ENCODE measurements at places on chromosomes 5 and 9.

DNA sequence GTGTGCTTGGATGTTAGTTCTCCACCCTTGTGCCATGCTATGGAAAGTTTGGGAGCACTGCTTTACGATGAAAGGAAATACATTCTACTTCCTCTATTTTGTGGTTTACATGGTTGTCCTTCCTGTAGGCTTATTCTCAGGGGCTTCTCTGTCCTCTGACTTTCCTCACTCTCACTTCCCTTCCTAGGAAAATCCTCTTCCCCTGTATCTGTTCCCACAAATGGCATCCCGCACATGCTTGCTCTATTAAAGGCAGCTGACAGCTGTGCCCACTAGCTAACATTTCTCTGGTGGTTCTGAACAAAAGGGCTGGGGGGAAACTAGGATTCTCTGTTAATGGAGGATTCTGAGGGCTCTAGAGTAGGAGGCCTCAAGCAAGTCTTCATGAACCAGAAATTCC lies 52.4 kb downstream of the FAM170A start:
- DNase-seq: no peak

DNA sequence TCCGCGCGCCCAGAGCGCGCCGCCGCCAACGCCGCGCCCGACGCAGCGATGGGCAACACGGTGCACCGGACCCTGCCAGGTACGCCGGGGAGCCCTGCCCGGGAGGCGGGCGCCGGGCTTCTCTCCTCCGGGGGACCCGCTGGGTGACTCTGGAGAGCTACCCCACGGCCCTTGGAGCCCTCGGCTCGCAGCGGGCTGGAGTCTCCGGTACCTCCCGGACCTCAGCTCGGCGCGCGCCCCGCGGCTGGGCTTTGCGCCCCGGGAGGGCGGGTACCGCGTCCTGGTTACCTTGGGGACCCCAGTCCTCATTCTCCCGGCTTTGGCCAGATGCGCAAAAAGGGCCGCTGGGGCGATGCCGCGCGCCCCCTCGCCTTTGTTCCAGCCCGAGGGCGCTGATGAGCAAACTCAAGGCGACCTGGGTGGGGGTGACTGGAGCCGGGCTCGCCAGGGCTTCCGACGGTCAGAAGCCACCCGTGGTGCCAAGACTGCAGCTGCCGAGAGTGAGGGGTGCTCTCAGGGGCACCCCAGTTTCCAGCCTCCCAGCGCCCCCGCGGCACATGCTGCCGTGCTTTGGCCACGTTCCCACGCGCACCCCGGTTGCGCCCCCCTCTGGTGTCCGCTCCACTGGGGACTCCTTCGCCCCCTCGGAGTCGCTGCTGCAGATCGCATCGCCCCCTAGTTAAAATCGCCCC lies 442 bp downstream of the NEURL1B start:
- DNase-seq: no peak

DNA sequence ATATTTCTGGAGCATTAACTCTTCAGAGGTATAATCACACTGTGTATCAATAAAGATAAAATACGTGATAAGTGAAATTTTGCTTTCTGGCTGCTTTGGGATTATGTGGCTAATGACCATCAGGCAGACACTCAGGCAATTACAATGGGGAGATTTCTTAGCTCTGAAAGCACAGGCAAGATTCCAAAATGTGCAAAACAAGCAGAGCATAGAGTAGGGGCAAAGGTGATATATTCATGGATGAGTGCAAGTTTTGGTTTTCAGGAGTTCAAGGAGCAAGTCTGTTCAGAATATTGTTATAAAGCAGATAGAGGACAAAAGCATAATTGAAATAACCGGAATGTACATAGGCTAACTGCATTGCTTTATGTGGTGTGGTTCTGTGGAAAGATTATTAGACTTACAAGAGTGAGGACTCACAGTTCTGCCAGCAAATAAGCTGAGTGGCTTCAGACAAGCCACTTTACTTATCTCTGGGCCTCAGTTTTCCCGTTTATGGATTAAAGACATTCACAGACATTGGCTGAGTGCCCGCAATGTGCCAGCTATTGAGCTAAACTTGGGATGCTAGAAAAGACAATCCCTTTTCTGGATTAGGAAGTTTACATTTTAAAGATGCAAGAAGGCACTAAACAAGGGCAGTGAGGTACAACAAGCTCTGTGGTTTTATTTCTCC lies 945.6 kb upstream of the ARRDC3 start:
- no peak for DNase-seq

- DNase-seq: no peak
These were observed 9.6 kb downstream of the EPB41L4B start for GRCh38 chr9:109311286-109311685.

DNA sequence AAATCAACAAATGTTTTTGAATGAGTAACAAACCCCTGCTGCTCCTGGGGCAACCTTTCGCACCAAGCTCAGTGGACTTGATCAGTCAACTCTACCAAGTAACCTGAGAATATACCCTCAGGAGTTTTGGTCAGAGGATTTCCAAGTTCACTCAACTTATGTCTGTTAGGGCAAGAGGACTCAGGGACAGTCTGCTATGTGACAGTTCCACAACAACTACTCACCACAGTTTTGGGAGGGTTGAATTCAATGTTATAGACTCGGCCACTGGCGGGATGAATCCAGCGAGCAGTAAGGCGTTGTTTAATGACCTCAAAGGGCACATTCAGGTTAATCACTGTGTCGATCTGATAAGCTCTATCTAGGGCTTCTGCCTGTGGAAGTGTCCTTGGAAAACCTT lies 22.1 kb downstream of the AK3 start:
- no peak for DNase-seq

DNA sequence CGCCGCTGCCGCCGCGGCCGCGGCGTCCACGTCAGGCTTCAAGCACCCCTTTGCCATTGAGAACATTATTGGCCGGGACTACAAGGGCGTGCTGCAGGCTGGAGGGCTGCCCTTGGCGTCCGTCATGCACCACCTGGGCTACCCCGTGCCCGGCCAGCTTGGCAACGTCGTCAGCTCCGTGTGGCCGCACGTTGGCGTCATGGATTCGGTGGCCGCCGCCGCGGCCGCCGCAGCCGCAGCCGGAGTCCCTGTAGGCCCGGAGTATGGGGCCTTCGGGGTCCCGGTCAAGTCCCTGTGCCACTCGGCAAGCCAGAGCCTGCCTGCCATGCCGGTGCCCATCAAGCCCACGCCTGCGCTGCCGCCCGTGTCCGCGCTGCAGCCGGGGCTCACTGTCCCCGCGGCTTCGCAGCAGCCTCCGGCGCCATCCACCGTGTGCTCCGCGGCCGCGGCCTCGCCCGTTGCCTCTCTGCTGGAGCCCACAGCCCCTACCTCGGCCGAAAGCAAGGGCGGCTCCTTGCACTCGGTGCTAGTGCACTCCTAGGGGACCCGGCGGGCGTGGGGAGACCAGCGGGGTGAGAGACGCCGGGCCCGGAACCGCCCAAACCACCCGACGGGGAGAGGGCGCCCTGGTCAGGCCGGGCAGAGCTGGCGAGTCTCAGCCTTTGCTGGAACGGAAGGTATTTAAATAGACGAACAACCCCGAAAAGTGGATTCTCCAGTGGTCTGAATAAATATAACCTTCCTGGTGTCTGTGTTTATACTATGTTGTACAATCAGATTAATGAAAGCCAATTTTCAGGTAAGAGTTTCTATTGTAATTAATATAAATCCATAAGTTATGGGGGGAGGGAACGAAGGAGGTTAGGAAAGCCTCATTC lies 1.2 kb downstream of the FOXB2 start:
- DNase-seq: no peak

GRCh38 chr9:14945351-14945750 lies 35.1 kb upstream of the FREM1 start:
- DNase-seq: no peak

DNA sequence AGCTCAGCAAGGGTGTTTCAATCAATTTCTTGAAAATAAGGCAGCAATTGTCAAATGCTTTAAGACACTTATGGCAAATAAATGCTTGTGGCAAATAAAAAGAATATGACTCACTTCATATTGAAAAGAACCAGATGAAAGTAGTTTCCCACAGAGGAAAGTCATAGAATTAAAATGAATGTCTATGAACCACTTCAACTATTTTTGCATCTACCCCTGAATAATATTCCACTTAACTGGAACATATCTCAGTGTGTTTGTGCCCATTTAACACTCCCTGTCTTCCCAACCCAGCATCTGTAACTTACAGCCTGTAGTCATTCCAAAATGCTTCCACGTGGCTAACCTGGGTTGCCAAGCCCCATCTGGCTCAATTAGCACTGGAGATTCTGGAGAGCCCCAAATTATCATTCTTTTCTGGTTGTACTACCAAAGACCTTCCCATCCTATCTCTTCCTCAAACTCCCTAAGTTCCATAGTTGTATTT lies 84.7 kb downstream of the FEM1C start:
- no peak for DNase-seq

GRCh38 chr9:73151653-73152542 lies at the start of gene ANXA1:
ANXA1 (plus strand) TSS chr9:73151865; CDS start chr9:73158536, 6,671 bp downstream.
- peak; percentile 78 for DNase-seq

- DNase-seq: no peak
These were observed 171.9 kb downstream of the COMMD10 start for GRCh38 chr5:116256717-116257116.

GRCh38 chr9:93558503-93558902 lies 17.9 kb upstream of the PHF2 start:
- DNase-seq: no peak

- DNase-seq: no peak
These were observed 86.6 kb upstream of the FAM120A start for GRCh38 chr9:93364734-93365426.

DNA sequence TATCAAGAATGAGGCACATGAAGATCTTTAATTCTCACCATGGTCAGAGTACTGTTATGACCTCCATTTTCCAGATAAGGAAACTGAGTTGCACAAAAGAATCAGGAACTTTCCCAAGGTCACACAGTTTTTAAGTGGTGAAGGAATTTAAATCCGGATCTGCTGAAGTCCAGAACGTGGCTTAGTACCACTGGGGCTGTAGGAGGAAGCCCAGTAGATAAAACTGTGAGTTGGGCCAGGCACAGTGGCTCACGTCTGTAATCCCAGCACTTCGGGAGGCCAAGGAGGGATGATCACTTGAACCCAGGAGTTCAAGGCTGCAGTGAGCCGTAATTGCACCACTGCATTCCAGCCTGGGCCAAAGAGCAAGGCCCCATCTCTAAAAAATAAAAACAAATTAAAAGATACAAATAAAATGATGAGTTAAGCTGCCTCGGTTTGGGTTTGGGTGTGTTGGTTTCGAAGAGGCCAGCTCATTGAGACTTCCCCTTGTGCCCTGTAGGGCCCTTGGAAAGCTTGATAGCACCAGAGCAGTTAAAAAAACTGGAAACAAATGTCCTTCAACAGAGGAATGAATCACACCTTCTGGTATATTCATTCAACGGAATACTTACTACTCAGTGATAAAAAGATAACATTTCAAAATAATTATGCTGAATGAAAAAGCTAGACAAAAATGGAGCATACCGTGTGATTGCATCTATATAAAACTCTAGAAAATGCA lies 20.1 kb downstream of the ATOX1 start:
- no peak for DNase-seq

GRCh38 chr9:116149844-116150243 lies 3.7 kb upstream of the PAPPA start:
- DNase-seq: no peak

DNA sequence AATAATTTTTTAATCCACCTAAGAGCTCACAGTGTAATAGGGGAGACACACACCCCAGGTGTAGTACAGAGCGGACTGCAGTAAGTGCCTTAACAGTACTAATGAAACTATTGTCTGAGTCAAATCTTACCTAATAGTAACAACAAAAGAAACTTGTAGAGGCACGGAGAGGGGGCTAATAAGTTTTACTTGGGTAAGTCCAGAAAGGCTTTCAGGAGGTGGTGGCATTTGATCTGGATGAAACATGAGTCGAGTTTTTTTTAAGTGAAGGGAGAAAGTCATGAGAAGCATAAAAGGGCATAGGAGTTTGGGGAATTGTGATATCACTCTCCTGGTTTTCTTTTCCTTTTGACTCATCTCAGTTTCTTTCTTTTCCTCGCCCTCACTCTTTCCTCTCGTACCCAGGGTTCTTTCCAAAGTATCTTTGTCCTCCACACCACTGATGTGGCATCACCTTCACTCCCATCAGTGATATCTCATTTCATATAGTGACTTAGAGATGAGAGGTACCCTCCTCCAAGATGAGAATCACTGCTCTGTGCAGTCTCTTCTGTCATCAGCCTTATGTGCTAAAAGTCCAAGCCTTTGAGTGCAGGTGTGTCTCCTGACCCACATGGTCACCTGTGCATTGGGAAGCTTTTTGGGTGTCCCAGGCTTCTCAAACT lies 2.0 kb downstream of the CTNNA1 start:
- DNase-seq: no peak

DNA sequence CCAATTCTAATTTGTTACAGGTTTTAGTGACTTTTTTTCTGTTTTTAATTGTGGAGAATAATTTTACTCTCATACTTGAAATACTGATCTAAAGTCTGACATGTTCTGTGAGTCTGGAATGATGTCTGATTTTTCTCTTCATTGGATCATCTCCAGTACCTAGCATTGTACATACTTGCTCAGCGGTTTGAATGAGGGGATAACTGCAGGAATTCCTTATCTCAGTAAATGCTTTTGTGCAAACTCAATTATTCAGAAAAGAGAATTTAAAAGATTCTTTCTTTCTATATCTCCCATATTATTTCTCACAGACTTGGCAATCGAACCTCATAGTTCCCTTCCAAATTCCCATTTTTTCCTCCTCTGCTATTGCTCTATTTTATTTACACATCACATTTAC lies 397.9 kb upstream of the SGCD start:
- DNase-seq: no peak

GRCh38 chr5:17951392-17952169 lies 317.3 kb downstream of the TAF11L14 start:
- no peak for DNase-seq

DNA sequence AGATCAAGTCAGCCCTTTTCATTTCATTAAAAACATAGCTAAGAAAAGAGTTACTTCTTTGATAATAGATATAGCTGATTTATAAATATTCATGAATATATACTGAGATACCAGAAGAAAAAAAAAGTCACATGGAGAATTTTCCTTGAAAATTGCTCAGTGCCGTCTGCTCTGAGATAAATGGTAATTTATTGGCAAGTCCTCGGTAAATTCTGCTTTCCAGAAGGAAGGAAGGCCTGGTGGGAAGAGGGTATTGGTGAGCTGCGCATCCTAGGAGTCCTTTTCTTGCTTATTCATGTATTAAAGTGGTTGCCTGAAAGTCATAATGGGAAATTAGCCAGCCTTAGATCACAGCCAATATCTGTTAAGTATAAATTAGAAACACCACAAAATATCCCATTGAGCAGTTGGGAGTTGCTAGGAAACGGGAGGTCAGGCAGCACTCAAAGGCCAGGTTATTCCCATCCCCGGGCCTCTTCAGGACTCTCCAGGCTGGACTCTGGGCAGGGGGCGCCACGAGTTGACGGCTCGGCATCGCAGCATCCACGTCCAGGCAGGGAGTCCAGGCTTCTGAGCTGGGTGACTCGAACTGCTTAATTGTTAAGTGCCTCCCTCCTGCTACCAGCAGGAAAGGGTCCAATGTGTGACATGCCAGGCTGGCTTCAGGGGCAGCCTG lies 116.7 kb upstream of the RETREG1 start:
- DNase-seq: no peak

GRCh38 chr9:92208693-92209524 lies 84.6 kb downstream of the IARS1 start:
- DNase-seq: no peak
